ENCODE measurements at places on chromosomes 13 and 19. TPM values are rescaled to one million over a fixed set of nuclear protein-coding genes. Genes with fewer than 3 reads are reported as not detected.

DNA sequence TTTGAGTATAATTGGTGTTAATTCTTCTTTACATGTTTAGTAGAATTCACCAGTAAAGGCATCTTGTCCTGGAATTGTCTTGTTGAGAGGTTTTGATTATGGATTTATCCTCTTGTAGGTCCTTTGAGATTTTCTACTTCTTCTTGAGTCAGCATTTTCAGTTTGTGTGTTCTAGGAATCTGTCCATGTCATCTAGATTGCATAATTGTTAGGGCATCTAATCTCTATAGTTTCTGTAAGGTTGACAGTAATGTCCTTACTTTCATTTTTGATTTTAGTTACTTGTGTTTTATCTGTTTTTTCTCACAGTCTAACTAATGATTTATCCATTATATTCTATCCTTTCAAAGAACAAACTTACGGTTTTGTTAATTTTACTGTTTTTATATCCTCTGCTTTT, 492.0 kb downstream of the FGF9 start:
- no peaks in the 10 kb centered on the region for H3K27me3 ChIP-seq
- no peaks in the 10 kb centered on the region for H3K36me3 ChIP-seq
- DNase-seq, result no peak
- H3K27ac ChIP-seq, result no peak overlapping the region
- H3K4me1 ChIP-seq, result no peaks in the 10 kb centered on the region

- no peak overlapping the region for H3K4me3 ChIP-seq
- no peak overlapping the region for H3K27ac ChIP-seq
- DNase-seq, result no peak
- no peaks in the 10 kb centered on the region for H3K36me3 ChIP-seq
These were observed 271.1 kb upstream of the MAB21L1 start for GRCh38 chr13:35747594-35747993.

GRCh38 chr13:39401756-39402155, 201.2 kb downstream of the LHFPL6 start:
- no peak for DNase-seq
- peaks cover 11% of the 10 kb centered on the region for H3K4me1 ChIP-seq
- no peaks in the 10 kb centered on the region for H3K27me3 ChIP-seq
- H3K27ac ChIP-seq, result no peak overlapping the region

DNA sequence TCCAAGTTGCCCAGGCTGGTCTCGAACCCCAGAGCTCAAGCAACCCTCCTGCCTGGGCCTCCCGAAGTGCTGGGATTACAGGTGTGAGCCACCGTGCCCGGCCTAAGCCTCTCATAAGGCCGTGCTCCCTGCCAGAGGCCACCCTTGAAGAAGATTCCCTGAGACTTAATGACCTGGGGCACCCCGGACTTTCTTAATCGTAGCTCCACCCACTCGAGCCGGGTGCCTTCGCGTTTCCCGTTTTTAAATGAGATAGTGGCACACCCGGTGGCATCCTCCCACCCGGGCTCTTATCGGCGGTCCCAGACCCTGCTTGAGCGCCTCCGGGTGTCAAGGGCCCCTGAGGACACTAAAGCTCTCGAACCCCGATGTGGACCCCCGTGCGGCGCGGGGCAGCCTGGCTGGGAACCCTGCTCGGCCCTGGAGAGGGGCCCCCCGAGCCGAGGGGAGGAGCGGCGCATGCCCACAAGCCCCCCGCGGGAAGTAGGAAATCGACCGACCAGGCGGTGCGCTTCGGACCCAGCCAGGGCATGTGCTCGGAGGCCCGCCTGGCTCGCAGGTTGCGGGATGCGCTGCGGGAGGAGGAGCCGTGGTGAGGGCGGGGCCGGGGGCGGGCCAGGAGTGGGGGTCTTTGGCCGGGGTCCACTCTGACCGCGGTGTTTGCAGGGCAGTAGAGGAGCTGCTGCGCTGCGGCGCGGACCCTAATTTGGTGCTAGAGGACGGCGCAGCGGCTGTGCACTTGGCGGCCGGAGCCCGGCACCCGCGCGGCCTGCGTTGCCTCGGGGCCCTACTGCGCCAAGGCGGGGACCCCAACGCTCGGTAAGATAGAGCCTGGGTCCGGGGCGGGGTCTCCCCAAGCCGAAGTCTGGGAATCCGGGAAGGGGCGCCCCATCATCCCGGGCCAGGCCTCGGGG, at the start of gene ANKLE1:
Gene ANKLE1 (plus strand): TSS at position 511 of the 914 bp plus-strand sequence. CDS start 20 bp downstream, at position 531.
- no peak within 1 kb of the TSS for H3K27ac ChIP-seq
- peak; percentile 46 for DNase-seq
- H3K4me3 ChIP-seq, result no peak within 1 kb of the TSS
- H3K4me1 ChIP-seq, result peaks cover 6% of the 10 kb centered on the region
- H3K36me3 ChIP-seq, result no peaks in the 10 kb centered on the region
- H3K27me3 ChIP-seq, result no peaks in the 10 kb centered on the region

- H3K4me1 ChIP-seq, result peaks cover 6% of the 10 kb centered on the region
- H3K27me3 ChIP-seq, result no peaks in the 10 kb centered on the region
- H3K36me3 ChIP-seq, result no peaks in the 10 kb centered on the region
These were observed 3.3 kb upstream of the LRG1 start for GRCh38 chr19:4542896-4543841.

The PRKCG gene
- not detected for total RNA-seq

The SMIM17 gene
- 0.43 TPM for total RNA-seq

The IRGC gene
- total RNA-seq, result not detected

Measured in ovary (tissue), 10 donors.